ENCODE measurements at places on chromosomes 16 and 17. TPM values are rescaled to one million over a fixed set of nuclear protein-coding genes. Genes with fewer than 3 reads are reported as not detected.

GRCh38 chr17:42522263-42522790 is 13.7 kb upstream of the NAGLU start:
- no peak overlapping the region for H3K27ac ChIP-seq
- peaks cover 14% of the 10 kb centered on the region for H3K36me3 ChIP-seq
- H3K4me3 ChIP-seq, result no peak overlapping the region
- H3K4me1 ChIP-seq, result peaks cover 19% of the 10 kb centered on the region
- DNase-seq, result peak; percentile 43
- no peaks in the 10 kb centered on the region for H3K27me3 ChIP-seq

GRCh38 chr17:49638818-49639217 is 39.1 kb downstream of the SPOP start:
- H3K4me3 ChIP-seq, result no peak overlapping the region
- H3K27me3 ChIP-seq, result no peaks in the 10 kb centered on the region
- H3K27ac ChIP-seq, result no peak overlapping the region
- H3K36me3 ChIP-seq, result peaks cover 14% of the 10 kb centered on the region
- no peak for DNase-seq
- H3K4me1 ChIP-seq, result peaks cover 6% of the 10 kb centered on the region

- no peak for DNase-seq
- H3K4me3 ChIP-seq, result no peak overlapping the region
- H3K27me3 ChIP-seq, result no peaks in the 10 kb centered on the region
Observed at GRCh38 chr17:56031636-56032035, 121.6 kb upstream of the ANKFN1 start.

SLC22A31 gene
- total RNA-seq, result 33.9 TPM

GPRC5C gene
- 57.0 TPM for total RNA-seq

GRCh38 chr17:14297161-14297851 is 3.6 kb upstream of the HS3ST3B1 start:
- H3K27ac ChIP-seq, result no peak overlapping the region
- no peaks in the 10 kb centered on the region for H3K36me3 ChIP-seq
- peak overlapping the region; percentile 74 for H3K4me3 ChIP-seq
- H3K27me3 ChIP-seq, result peaks cover 68% of the 10 kb centered on the region

DNA sequence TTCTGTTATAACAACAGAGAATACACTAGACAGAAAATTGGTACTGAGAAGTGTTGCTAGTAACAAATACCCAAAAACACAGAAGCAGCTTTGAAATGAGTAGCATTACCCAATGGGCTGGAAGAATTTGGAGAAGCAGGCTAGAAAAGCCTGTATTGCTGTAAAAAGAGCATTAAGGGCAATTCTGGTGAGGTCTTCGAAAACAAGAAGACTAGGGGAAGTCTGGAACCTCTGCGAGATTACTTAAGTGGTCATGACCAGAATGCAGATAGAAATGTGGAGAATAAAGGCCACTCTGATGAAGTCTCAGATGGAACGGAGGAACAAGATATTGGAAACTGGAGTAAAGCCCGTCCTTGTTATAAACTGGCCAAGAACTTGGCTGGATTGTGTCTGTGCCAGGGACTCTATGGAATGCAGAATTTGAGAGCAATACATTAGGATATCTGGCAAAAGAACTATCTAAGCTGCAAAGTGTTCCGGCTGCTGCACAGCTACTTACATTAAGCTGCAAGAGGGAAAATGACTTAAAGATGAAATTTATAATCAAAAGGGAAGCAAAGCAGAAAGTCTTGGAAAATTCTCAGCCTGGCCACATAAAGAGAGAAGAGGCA is 44.9 kb upstream of the PEMT start:
- no peaks in the 10 kb centered on the region for H3K27me3 ChIP-seq
- DNase-seq, result no peak
- H3K36me3 ChIP-seq, result no peaks in the 10 kb centered on the region
- no peak overlapping the region for H3K27ac ChIP-seq
- H3K4me1 ChIP-seq, result no peaks in the 10 kb centered on the region

DNA sequence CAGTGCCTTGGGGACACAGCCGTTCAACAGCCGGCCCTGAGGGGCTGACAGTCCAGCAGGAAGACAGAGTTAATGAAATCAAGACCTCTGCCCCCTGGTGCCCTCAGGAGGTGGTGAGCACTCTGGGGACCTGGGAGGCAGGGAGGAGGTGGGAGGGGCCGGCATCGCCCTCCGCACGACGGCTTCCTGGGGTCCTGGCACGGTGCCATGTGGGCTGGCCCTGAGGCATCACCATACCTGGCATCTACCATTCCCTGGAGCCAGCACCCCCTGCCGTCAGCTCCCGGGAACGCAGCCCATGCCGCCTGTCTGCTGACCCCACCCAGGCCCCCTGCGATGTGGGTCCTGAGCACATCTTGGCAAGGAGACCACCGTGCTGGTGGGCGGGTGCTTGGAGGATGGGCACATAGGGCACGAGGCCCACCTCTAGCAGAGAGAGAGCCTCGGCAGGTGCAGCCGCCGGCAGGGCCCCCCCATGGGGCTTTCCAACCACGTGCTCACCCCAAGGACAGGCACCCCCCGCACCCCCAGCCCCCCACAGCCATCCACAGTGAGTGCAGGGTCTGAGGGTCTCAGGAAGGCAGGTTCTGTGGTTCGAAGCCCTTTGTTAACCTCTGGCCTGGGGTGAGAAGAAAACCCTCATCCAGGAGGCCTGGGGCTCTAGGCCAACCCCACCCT is 52.5 kb downstream of the ZFPM1 start:
- no peaks in the 10 kb centered on the region for H3K36me3 ChIP-seq
- peak overlapping the region; percentile 72 for H3K27ac ChIP-seq
- no peak overlapping the region for H3K4me3 ChIP-seq
- H3K4me1 ChIP-seq, result peaks cover 9% of the 10 kb centered on the region
- peak; percentile 79 for DNase-seq
- H3K27me3 ChIP-seq, result no peaks in the 10 kb centered on the region

KRT24 gene
- not detected for total RNA-seq

- H3K27ac ChIP-seq, result no peak overlapping the region
- H3K4me1 ChIP-seq, result no peaks in the 10 kb centered on the region
- H3K36me3 ChIP-seq, result no peaks in the 10 kb centered on the region
- no peak overlapping the region for H3K4me3 ChIP-seq
- DNase-seq, result peak; percentile 22
Observed at GRCh38 chr17:66934040-66934439, 30.5 kb upstream of the CACNG4 start.

RHBDL1 gene
- total RNA-seq, result 5.1 TPM

GRCh38 chr17:61402978-61403800 is 3.5 kb downstream of the TBX2 start:
- no peak overlapping the region for H3K4me3 ChIP-seq
- no peak overlapping the region for H3K27ac ChIP-seq
- H3K4me1 ChIP-seq, result no peaks in the 10 kb centered on the region
- no peaks in the 10 kb centered on the region for H3K36me3 ChIP-seq
- peaks cover 95% of the 10 kb centered on the region for H3K27me3 ChIP-seq

- no peak for DNase-seq
- H3K4me3 ChIP-seq, result no peak overlapping the region
- no peak overlapping the region for H3K27ac ChIP-seq
- no peaks in the 10 kb centered on the region for H3K4me1 ChIP-seq
- H3K36me3 ChIP-seq, result no peaks in the 10 kb centered on the region
Observed at GRCh38 chr17:33152783-33153182, 140.3 kb downstream of the ASIC2 start.

- DNase-seq, result peak; percentile 31
- no peak overlapping the region for H3K4me3 ChIP-seq
- no peaks in the 10 kb centered on the region for H3K4me1 ChIP-seq
- H3K27ac ChIP-seq, result no peak overlapping the region
Observed at GRCh38 chr16:27840311-27841060, 223.0 kb downstream of the GSG1L start.

DNA sequence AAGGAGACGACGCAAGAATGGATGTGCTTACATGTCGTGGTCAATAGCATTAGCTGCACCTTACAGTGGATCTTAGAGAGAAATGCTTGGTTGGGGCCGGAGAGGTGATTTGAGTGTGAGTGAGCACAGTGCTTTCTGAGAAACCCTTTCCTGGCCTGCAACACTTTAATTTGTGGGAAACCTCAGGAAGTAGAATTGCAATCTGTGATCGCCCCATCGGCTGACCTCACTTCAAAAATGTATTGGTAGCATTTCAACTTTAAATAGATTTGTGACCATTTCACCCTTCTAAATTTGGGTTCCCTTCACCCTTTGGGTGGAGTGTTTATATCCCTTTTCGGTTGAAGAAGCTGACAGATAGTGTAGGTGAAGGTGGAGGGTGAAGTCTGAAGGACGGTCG is 13.2 kb downstream of the PRKCB start:
- H3K36me3 ChIP-seq, result no peaks in the 10 kb centered on the region
- no peak for DNase-seq
- no peak overlapping the region for H3K4me3 ChIP-seq
- no peaks in the 10 kb centered on the region for H3K4me1 ChIP-seq
- peaks cover 9% of the 10 kb centered on the region for H3K27me3 ChIP-seq
- H3K27ac ChIP-seq, result no peak overlapping the region

- no peaks in the 10 kb centered on the region for H3K36me3 ChIP-seq
- DNase-seq, result no peak
- H3K4me1 ChIP-seq, result no peaks in the 10 kb centered on the region
Observed at GRCh38 chr16:69294051-69294450, 17.1 kb upstream of the VPS4A start.

DPEP2 gene
- not detected for total RNA-seq

SPNS3 gene
- total RNA-seq, result not detected

GRCh38 chr17:82998637-82999036 is 80.8 kb upstream of the METRNL start:
- DNase-seq, result no peak
- no peaks in the 10 kb centered on the region for H3K4me1 ChIP-seq
- no peaks in the 10 kb centered on the region for H3K27me3 ChIP-seq
- H3K36me3 ChIP-seq, result no peaks in the 10 kb centered on the region

ANKRD40 gene
- 44.9 TPM for total RNA-seq

DNA sequence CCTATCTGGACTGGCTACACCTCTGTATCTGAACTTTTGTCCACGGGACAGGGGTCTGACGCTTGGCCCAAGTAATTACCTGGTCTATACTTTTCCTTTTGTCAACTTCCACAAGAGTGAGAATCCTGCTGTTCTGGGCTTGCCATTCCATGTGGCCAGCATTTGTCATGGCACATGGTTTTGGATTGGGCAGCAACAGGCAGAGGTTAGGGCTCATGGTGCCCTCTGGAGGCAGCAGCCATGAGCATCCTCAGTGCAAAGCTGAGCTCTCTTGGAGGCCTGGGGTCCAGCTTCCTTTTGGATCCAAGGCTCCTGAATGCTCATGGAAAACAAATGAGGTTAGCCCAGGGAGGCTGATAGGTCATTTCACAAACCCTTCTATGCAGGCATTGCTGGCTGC is 7.5 kb upstream of the EDC4 start:
- peak; percentile 86 for DNase-seq
- no peaks in the 10 kb centered on the region for H3K4me1 ChIP-seq
- peaks cover 89% of the 10 kb centered on the region for H3K36me3 ChIP-seq
- no peak overlapping the region for H3K4me3 ChIP-seq

DNA sequence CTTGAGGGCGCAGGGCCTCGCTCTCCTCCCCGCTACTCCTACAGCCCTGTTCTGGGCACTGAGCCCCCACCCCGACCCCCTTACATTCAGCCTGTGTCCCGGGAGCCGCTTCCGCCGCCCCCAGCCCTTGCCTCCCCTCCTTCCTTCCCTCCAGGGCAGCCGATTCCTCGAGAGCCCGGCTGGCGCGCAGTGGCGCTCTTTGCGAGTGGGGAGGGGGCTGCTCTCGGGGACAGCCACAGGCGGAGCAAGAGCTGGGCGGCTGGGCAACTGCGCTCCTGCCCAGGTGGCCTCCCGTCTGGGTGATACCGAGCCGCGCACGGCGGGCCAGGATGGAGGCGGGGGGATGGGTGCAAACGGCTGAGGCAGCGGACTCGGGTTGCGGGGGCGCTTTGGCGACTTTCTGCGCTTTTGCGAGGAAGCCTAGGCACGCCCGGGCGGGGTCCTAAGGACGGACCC is 1.2 kb downstream of the MMP15 start:
- DNase-seq, result peak; percentile 77
- H3K27ac ChIP-seq, result no peak overlapping the region
- H3K36me3 ChIP-seq, result peaks cover 15% of the 10 kb centered on the region
- peaks cover 25% of the 10 kb centered on the region for H3K4me1 ChIP-seq
- no peaks in the 10 kb centered on the region for H3K27me3 ChIP-seq

- H3K36me3 ChIP-seq, result no peaks in the 10 kb centered on the region
- H3K4me3 ChIP-seq, result no peak overlapping the region
- no peak overlapping the region for H3K27ac ChIP-seq
- no peaks in the 10 kb centered on the region for H3K4me1 ChIP-seq
- H3K27me3 ChIP-seq, result no peaks in the 10 kb centered on the region
Observed at GRCh38 chr16:85261204-85261603, 148.9 kb upstream of the CIBAR2 start.

DNA sequence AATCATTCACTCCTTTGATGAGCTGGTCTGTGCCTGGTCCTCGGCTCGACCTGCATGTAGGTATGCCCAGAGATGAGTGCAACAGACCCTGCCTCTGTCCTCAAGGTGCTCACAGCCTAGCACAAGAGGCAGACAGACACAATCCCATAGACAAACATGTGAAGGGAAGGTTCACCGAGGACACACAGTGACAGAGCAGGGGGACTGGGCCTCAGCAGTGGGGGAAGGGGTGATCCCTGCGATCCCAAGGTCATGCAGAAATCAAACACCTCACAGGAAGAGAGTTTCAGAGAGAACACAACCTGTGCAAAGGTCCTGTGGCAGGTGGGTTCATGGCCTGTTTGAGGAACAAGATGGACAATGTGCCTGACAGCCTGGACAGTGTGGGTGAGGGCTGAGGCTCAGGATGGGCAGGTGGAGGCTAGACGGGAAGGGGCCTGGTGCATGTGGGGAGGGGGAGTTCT is 4.2 kb upstream of the VASN start:
- no peak for DNase-seq
- H3K4me1 ChIP-seq, result peaks cover 1% of the 10 kb centered on the region
- H3K27ac ChIP-seq, result no peak overlapping the region
- no peaks in the 10 kb centered on the region for H3K27me3 ChIP-seq
- H3K4me3 ChIP-seq, result no peak overlapping the region

DNA sequence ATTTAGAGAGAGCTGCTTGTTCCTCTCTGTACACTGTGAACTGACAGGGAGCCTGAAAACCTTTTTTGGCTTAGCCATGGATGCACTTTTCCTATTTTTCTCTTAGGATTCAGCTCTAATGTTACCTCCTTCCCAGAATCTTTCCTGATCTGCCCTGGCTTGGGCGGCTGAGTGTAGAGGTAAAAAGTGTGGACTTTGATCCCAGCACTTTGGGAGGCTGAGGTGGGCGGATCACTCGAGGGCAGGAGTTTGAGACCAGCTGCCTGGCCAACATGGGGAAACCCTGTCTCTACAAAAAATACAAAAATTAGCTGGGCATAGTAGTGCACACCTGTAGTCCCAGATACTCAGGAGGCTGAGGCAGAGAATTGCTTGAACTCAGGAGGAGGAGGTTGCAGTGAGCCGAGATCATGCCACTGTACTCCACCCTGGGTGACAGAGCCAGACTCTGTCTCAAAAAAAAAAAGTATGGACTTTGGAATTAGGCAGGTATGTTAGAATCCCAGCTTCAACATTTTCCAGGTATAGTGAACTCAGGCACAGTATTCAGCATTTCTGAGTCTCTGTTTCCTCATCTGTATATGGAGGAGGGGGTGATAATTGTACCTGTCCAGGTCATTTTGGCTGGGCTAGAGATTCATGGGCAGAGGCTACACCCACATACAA is 212.5 kb upstream of the EEF2KMT start:
- H3K27me3 ChIP-seq, result no peaks in the 10 kb centered on the region
- no peak overlapping the region for H3K4me3 ChIP-seq
- DNase-seq, result no peak
- H3K4me1 ChIP-seq, result no peaks in the 10 kb centered on the region
- no peaks in the 10 kb centered on the region for H3K36me3 ChIP-seq
